ENCODE measurements at places on chromosomes 16 and 17.

DNA sequence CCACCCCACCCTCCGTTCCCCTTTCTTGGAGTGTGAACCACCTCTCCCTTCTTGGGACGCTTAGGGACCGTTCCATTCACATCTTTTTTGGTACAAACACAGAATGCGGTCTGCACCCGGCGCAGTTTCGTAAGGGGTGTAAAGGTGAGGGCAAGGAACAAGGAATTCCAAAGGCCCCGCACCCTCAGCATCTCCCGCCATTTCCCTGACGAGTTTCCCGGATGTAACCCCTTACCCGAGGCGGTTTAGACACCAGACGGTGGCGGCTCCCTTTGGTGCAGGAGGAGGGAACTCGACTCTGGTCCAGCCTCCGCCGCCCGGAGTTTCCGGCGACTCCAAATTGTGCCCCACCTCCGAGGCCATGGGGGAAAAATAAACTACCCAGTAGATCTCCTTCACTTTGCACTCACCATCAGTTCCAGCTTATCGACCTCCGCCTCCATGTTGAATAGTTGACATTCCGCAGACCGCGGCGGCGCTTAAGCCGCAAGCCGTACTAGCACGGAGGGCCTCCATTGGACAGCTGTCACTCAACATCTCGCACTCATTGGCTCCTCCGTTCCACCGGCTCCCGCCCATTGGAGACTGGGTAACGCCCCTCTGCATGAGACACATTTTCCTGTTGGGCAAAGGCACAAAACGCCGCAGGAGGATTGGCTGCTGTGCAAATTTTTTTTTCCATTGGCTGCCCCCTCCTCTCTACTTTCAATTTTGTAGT lies at the start of gene SKA2:
Gene SKA2 (minus strand): TSS at position 466 of the 718 bp plus-strand sequence. CDS start 23 bp downstream, at position 443.
- DNase-seq: peak; percentile 94

DNA sequence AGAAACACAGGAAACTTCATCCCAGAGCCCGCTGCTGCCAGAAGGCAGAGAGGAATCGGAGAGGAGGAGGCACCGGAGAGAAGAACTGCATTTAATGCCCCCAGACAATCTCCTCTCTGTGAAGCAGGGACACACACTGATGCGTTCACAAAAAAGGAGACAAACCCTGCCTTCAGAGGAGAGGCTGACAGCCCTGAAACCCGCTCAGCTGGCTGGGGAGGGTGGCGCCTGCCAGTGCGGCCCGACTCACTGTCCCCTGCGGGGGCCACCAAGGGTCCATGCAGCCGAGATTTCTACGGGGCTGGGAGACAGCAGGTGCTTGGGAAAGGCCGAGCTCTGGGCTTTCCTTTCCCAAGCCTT lies 21.9 kb upstream of the CACNG1 start:
- DNase-seq: no peak

GRCh38 chr16:26709175-26709574 lies 357.6 kb upstream of the C16orf82 start:
- no peak for DNase-seq

DNA sequence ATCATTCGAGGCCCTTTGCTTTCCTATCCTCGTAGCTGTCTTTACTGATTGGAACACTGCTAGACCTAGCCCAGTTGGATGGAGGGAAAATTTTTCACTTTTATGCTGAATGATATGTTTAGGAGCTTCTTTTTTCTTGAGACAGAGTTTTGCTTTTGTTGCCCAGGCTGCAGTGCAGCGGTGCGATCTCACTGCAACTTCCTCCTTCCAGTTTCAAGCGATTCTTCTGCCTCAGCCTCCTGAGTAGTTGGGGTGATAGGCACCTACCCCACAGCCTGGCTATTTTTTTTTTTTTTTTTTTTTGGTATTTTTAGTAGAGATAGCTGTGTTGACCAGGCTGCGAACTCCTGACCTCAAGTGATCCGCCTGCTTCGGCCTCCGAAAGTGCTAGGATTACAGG lies 17.3 kb upstream of the PSMC5 start:
- DNase-seq: no peak

DNA sequence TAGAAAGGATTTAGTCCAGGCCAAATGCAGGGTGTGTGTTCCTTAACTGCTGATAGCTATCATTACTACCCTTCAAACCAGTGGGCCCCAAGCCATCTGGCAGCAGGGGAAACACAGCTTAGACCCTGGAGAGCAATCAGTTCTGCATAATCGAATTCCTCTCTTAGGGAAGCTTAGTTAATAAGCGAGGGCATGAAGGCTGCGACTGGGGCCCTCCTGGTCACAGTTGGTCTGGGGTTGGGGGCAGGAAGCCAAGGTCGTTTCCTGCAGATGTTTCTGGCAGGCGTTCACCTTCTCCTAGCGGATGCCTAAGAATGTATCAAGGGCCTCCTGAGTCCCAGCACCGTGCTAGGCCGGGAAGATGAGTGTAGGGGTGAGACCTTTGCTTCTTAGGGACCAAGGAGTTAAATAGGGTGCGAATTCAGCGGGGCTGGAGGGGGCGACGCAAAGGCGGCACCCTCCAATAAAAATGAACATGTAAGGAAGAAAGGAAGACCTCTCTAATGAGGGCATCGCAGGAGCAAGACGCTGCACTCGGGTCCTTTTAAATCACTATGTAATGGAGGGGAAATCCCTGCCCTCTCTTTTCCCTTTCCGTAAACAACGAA lies 16.5 kb upstream of the EEF2K start:
- DNase-seq: no peak

DNA sequence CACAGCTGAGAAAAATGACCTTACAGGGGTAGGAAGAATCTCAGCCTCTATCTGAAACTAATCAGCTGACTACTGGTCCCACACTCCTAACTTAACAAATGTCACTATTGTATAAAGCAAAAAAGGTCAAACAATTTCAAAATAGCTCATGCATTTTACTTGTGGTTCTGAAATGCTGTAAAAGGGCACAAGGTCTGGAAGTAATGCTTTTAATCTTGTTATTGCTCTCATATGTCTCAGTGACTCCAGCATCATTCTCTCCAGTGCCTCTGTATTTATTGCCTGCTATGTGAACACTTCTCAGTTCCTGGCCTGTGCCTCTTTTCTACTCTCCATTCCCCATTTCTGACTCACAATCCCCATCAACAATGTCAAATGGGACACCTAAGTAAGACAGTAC lies 937.7 kb downstream of the CDH11 start:
- no peak for DNase-seq

DNA sequence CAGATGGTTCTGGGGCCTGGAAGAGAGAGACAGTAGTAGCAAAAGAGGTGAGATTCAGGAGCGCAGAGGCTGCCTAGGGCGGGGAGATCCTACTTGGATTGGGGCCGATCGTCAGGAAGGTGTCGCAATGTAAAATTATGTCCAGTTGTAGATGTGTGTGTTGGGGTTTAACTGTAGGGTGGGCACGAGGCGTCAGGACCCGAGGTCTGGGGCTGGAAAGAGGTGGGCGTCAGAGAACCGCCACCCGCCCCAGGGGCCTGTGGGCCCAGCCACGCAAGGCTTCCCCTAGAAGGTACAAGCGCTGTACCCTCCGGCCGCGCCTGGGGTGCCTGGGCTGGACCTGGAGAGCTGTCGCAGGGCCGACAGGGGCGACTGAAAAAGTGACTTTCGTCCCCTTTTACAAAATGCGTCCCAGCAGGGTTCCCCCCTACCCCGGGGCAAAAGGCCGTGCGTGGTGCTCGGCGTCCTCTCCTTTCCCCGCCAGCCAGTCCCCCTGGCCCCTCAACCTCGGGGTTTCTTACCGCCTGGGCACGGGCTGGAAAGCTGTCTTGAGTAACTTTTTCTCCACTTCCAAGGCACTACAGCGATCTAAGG lies 2.8 kb downstream of the IRX3 start:
- no peak for DNase-seq

DNA sequence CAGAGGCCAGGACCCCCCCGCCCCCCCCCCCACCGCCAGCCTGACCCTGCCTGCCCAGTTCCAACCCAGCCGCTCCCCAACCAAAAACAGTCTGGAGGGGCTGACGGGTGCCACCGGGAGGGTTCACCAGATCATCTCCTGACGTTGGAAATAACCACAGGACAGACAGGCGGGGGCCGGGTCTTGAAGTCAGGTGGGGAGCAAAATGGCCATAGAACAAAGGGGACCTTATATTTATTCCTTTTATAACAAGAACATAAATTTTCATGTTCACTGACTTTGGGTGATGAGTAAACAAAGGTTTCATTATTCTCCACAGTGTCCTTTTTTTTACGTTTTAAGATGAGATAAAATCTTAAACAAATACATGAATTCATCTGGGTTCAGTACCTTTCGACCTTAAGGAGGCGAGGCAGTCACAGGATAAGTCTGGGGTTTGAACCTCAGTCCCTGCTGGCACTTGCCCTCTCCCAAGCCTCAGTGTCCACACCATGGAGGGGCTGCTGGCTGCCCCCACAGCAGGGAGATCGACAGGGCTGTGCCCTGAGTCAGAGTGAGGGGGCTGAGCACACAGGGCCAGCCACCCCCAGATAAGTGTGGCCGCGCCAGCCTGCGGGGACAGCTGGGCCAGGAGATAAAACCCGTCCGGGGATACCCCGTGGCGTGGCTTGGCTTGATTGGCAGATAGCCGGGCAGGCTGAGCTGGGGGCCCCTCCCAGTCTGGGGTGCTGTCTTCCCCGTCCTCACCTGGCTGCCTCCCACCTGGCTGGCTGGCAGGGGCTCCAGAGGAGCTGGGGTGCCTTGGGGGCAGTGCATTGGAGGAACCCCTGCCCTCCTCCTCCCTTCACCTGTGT lies 15.0 kb downstream of the SLC7A5 start:
- no peak for DNase-seq

GRCh38 chr16:9434659-9435058 lies 343.2 kb downstream of the HAPSTR1 start:
- DNase-seq: no peak

GRCh38 chr17:9875441-9875840 lies 29.6 kb downstream of the RCVRN start:
- no peak for DNase-seq

DNA sequence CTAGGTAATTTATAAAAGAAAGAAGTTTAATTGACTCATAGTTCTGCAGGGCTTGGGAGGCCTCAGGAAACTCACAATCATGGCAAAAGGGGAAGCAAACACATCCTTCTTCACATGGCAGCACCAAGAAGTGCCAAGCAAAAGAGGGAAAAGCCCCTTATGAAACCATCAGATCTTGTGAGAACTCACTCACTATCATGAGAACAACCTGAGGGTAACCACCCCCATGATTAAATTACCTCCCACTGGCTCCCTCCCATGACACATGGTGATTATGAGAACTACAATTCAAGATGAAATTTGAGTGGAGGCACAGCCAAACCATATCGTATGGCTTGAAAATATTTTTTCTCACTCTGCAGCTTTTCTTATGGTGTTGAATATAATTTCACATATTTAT lies 151.7 kb downstream of the ANKFN1 start:
- DNase-seq: no peak

DNA sequence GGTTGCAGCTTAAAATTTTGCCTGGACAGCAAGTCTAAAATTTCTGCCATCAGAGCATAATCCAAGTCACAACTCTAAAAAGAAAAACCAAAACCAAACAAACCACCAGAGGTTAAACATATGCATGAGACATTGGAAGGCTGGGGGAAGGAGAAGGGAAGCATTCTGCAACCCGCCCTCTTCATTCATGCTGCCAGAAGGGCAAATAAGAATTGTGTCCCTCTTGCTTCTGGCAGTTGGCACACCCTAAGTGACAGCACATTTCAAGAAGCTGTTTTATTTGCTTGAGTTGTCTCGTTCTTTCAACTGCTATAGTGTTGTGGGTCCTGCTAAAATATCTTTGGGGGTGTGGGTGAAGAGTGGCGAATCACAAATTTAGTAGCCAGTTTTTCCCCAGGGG lies 99.6 kb downstream of the SKAP1 start:
- DNase-seq: no peak

DNA sequence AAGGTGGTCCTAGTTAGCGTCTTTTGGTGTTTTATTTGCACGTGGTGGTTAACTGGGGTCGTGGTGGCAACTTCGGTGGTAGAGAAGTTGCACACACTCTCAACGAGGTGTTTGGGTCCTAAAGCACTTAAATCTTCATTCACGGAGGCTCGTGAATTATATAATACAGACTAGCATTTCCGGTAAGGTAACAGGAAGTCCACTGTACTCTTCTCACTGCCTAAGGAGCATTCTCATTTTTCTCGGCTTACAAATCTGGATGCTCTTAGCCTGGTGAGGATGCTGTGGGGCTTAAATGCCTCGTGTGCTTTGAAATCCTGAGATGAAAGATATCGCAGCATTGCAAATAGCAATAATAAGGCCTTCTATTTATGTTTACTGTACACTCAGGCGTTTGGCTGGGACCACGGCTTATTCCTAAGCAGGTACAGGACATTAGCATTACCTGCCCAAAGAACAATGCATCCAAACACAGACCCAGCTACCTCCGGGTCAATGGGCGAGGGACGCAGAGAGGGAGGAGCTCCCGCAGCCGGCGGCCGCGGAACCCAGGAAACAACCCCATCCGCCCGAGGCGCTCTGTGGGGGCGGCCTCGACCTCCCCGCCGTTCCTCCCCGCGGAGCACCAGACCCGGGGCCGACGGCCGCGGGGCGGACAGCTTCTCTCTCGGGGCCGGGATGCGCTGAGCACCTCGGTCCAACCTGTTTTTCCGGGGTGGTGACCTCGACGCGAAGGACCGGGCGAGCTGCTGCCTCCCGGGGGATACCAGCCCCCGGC lies 856 bp downstream of the DNAJA2 start:
- DNase-seq: no peak

DNA sequence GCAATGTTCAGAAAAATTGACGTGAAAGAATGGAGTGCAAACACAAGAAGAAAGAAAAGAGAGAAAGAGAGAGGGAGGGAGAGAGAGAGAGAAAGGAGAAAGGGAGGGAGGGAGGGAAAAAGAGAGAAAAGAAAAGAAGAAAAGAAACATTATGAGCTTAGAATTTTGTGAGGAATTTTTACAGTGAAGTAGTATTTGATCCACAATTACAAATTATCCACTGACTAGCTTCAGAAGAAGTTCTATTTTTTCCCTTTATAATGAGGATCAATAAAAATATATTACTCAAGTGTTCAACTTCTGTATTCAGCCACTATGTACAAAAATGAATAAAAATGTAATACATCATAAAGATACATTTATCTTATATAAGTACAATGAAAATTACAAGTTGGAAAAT lies 494.5 kb upstream of the CA10 start:
- DNase-seq: no peak

- no peak for DNase-seq
These were observed 50.9 kb downstream of the MRC2 start for GRCh38 chr17:62678214-62678919.

- no peak for DNase-seq
These were observed 49.1 kb upstream of the TANC2 start for GRCh38 chr17:62916684-62917571.
